Kidney glomerular epithelial cell (primary cell): ENCODE measurements at places on chromosomes 4 and X.

DNA sequence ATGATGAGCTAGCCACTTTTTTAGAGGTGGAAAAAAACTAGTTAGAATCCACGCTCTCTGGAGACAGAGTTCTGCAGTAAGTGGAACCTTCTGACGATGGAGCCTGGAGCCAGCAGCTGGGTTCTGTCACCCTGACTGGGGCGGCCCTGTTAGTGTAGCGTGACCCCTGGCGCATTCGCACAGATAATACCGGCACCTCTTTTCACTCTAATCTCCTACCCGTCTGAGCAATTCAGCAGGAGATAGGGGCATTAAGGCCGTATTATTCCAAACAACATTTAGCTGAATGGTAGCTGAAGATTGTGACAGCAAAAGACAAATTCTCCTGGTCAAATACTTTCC lies 292.6 kb downstream of the FBXO8 start:
- no peak for DNase-seq

GRCh38 chr4:186831574-186831973 lies 107.9 kb upstream of the FAT1 start:
- DNase-seq: no peak

DNA sequence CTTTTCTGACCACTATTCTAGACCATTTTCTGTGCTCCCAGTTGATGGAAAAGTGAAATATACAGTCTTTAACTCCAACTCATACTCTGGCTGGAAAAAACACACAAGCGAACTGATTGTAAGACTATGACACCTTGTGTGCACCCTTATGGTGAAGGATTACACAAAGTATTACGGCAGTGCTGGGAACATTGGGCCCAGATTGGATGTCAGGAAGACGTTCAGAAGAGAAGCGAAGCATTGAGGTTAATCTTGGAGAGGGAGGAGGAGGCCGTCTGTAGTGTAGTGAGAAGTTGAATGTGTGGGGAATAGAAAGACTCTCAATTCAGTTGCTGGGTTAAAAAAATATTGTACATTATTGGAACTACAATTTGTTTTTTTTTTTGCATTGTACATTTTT lies 50.0 kb downstream of the GRIA2 start:
- no peak for DNase-seq

- DNase-seq: no peak
Measured at GRCh38 chr4:87489678-87490077, 39.5 kb downstream of the SPARCL1 start.

DNA sequence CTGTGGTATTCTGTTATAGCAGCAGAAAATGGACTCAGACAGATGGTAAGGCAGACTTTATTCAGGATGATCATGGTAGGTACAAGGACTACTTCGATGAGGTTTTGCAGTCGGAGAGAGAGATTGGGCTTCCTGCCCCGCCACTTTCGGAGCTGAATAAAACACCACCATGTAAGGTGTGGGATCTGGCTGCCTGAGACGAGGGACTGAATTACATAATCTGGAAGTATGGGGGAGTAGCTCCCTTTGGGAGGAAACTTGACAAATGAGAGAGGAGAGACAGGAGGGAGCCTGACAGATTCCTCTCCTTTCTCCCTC lies 255.5 kb upstream of the GATB start:
- no peak for DNase-seq

DNA sequence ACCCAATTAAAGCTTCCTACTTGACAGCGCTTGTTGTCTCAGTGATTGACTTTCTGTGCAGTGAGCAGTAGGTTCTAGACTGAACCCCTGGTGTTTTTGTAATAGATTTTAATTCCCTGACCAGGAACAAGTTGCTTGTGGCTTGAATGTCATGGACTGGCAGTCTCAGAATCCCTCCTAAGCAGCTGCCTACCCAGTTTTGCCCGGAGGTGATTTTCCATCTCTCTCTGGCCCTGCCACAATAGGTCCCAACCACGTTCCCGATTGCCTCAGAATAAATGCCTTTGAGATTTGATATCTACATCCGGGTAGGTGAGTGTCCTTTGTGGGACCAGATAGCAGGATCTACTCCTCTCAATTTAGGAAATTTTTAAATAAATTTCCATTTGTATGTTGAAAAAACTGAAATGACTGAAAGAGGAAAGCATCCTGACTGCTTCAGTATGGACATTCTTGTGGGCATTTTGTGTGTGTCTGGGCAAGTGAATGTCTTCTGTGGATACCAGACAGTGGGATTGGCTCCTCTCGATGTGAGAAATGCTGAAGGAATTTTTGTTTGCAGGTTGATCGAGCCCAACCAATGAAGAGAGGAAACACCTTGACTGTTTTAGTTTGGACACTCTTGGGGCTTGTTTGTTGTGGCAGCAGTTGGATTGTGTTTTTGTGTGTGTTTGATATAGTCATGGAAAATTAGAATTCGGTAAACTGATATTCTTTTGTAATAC lies 1607.4 kb downstream of the C4orf33 start:
- peak; percentile 45 for DNase-seq

DNA sequence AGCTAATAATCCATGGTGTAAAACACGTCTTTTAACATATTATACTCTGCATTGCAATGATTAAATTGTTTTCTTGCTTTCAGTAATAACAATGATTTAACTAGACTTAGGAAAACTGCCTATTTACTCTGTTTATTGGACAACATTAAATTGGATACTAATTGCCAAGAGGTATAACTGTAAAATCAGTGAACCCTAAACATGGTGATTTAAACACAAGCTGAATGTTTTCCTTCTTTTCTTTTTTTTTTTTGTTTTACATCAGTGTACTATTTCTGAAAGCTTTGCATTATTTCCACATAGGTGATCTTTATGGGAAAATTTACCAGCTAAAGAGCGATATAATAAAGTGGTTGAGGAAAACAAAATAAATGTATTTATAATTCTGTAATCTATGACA lies 276.7 kb downstream of the PCDH7 start:
- DNase-seq: no peak

GRCh38 chr4:47032405-47033106 lies 1.2 kb downstream of the GABRB1 start:
- DNase-seq: peak; percentile 43

- DNase-seq: no peak
Measured at GRCh38 chr4:66804979-66805378, 740.3 kb downstream of the CENPC start.

- DNase-seq: no peak
Measured at GRCh38 chr4:22500128-22500611, 15.7 kb downstream of the ADGRA3 start.

- DNase-seq: no peak
Measured at GRCh38 chr4:12701384-12701783, 782.8 kb downstream of the RAB28 start.

DNA sequence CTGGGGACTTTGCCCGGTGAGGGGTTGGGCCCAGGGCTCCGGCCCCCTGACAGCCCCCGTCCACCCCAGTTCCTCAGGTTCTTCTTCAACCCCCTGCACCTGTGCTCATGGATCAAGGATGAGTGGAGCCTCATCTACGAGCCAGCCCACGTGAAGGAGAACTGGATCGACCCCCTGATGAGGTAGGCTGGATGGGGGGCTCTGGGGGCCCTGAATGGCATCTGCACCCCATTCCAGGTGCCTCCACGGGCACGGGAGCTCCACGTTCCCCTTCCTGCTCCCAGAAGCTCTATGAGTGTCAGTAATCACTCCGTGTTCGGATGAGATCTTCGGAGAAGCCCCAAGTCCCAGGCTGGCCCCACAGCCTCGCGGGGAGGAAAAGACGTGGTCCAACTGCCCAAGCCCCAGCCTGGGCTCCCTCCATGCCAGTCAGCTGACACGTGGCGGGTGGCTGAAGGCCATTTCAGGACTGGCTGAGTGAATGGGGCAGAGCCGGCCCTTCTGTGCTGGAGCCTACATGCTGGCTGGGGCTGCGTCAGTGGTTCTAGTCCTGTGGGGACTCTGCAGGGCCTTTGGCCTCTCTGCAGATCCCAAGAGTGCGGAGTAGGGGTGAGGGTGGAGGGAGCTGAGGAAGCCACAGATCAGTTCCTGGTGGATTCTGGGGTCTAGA lies 24.4 kb downstream of the CFAP99 start:
- DNase-seq: no peak

GRCh38 chr4:3384391-3384770 lies 57.4 kb upstream of the HGFAC start:
- no peak for DNase-seq

DNA sequence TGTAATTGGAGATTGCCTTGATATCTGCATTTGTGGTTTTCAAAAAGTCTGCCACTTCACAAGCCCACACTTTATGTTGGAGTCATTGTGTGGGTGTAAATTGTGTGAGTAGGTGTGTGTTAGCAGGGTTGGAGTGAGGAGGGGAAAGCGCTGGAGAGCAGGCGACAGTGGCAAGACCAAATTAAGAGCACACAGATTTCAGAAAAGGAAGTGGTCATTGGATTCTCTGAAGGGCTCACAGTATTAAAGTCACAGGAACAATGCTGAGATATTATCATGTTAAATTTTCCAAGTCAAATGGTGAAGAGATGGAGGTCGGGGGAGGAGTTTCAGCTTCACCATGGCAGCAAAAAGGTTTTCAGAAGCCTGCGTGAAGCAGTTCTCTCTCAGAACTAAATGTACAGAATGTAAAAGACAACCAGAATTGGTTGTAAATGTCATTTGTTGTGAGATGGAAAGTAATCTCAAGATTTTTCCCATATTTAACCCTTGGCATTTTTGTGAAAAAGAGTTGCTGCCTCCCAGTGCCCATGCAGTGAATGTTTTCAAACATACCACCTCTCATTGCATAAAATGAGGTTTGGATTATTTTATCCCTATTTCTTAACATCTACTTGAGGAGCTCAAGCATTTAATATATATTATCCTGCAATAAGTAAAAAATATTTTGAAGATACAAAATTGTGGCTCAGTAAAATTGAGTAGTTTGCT lies 265.9 kb downstream of the ZNF674 start:
- no peak for DNase-seq

- DNase-seq: no peak
Measured at GRCh38 chr4:76279462-76279861, 27.1 kb upstream of the STBD1 start.

GRCh38 chr4:156223985-156224384 lies 270.3 kb upstream of the CTSO start:
- no peak for DNase-seq

DNA sequence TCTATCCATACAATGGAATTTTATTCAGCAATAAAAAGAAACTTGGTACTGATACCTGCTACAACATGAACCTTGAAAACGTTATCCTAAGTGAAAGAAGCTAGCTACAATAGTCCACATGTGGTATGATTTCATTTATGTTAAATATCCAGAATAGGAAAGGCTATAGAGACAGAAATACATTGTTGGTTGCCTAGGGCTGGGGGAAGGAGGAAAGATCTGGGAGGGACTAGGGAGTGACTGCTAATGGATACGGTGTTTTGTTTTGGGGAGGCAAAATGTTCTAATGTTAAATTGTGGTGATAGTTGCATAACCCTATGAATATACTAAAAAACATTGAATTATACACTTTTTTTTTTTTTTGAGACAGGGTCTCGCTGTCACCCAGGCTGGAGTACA lies 141.1 kb upstream of the ARX start:
- no peak for DNase-seq

GRCh38 chrX:71181558-71181909 lies 36.9 kb downstream of the NLGN3 start:
- no peak for DNase-seq

- DNase-seq: no peak
Measured at GRCh38 chrX:108064613-108065012, 19.7 kb downstream of the VSIG1 start.

GRCh38 chr4:153969542-153969941 lies 180.7 kb upstream of the SFRP2 start:
- DNase-seq: no peak

DNA sequence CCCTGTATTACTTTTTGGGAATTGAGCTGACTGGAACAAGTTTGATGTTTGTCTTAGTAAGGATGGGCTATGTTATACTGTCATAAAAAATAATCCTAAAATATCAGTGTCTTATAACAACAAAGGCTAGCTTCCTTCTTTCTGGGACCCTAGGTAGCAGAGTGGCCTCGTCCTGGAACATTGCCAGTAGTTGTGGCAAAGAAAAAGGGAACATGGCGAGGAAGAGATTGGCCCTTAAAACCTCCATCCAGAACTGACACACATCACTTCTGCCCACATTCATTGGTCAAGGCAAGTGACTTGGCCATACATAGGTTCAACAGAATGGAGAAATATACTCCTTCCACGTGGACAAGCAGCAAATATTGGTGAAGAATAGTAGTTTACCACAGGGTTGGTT lies 287.9 kb downstream of the PPP1R2C start:
- no peak for DNase-seq

GRCh38 chr4:99408346-99408745 lies 26.8 kb downstream of the ADH7 start:
- no peak for DNase-seq

DNA sequence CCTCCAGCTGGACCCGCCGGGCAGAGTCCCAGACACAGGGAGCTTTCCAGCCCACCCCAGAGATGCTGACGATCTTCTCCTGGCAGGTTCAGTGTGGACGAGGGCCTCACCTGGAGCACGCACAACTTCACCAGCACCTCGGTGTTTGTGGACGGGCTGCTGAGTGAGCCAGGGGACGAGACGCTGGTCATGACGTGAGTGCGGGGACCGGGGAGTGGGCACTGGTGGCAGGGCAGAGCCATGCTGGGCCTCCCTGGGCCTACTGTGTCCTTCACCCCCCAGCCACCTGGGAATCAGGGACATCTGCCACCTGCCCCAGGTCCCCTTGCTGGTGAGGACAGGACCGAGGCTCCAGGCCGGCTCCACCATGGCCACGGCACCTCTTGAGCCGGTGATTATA lies 235.6 kb downstream of the AFAP1 start:
- no peak for DNase-seq

DNA sequence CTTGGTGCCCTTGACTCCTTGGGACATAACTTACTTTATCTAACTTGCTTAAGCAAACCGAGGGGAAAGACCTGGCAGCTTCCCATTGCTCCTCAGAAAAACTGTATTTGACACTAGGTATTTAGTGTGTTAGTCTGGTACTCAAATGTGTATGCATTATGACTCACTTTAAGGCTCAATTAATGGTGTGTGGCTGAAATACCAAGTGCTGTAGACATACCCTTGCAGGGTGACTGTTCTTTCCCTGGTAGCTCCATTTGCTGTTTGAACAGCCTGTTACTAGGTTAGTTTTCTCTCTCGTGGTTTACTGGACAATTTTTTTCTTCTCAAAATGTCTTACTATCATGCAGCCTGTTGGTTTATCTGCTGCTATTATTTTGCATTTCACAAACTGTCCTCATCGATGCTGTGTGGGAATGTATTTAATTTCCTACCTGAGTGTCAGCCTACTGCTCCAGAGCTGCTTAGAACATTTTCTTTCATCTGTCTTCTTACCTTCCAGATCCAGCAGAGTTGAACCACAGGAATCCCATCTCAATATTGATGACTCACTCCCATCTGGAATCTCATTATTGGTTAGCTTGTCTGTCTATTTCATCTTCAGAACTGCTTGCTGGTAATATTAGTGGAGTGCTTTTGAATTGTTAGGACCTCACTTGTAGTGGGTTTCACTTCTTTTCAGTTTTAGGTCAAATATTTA lies 158.0 kb upstream of the FAT1 start:
- peak; percentile 70 for DNase-seq

DNA sequence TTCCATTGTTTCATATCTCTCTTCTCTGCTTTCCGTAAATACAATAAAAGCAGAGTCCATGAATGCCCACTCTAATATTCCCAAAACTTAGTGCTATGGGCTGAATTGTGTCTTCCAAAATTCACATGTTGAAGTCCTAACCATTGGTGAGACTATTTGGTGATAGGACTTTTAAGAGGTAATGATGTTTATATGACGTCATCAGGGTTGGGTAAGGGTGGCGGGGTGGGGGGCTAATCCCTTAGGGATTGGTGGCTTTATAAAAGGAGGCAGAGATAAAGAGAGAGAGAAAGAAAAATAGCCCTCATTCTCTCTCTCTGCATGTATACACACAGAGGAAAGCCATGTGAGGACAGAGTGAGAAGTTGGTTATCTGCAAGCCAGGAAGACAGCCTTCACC lies 722.2 kb downstream of the DMD start:
- DNase-seq: no peak
